ENCODE measurements at places on chromosomes 1 and 21.

DNA sequence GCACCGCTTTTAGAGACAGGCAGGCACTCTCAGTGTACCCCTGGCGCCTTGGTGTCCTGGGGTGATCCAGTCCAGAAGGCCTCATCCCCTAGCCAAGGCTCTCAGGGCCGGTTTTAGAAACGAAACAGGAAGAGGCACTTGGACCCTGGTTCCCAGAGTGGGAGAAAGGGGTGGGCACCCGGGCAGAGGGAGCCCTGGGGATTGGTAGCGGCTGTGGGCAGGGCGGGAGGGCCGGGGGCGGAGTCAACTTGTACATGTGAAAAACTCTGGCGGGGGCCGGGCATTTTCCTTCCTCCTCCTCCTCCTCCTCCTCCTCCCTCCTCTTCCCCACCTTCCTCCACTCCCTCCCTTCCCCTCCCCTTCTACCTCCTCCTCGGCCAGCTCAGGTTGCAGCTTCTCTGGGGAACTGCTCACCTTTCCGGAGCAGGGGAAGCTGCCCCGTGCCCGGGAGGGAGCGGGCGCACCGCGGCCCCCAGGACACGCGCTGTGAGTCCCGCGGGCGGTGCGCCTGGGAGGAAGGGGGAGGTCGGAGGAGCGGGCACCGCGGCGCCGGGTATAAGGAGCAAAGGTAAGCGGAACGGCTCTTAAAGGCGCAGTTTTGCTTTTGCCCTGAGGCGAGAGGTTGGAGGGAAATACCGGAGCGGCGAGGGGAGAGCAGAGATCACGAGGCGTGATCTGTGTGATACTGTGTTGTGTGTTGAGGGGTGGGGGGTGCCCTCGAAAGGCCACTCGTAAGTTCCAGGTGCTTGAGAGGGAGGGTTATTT, at the start of gene CDK18:
Gene CDK18, plus strand, starts transcription at position 359 of the 765 bp plus-strand sequence. CDS start 18,499 bp downstream, outside the sequence.
- DNase-seq = no peak

GRCh38 chr1:32247983-32248889, 1.2 kb downstream of the FAM167B start:
- no peak for DNase-seq

DNA sequence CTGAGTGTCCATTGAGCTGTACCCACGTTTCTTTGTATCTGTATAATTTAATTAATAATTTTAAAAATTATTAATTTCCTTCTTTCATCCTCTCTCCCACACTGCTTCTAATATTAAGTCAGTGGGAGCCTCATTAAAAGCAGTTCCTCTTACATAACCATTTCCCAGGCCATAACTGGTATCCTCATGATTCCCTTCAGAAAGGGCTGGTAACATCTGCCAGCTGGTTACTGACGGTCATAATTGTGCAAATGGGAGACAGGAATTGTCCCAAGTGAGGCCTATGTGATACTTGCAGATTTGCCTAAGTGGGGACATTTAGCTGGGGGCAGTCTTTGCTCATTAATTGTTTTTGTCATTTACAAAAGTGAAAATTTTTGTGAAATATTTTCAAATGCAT, 69.0 kb upstream of the SPAG17 start:
- DNase-seq = no peak

DNA sequence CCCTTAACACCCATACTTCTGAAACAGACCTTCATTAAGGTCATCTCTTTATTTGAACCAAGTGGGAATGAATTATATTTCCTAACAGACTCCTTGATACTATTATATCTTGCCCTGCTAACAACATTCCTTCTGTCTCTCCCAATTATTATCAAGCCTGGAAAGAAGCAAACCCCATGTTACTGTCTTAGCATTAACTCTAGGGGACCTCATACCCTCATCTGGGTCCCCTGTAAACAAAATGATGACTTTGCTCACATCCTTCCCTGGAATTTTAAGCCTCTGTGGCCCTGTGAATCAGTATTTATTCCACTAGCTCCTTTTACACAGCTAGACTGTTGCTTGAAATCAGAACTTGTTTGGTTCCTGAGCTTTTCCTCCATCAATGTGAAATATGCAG, 38.3 kb upstream of the BCL10 start:
- DNase-seq = peak; percentile 50

DNA sequence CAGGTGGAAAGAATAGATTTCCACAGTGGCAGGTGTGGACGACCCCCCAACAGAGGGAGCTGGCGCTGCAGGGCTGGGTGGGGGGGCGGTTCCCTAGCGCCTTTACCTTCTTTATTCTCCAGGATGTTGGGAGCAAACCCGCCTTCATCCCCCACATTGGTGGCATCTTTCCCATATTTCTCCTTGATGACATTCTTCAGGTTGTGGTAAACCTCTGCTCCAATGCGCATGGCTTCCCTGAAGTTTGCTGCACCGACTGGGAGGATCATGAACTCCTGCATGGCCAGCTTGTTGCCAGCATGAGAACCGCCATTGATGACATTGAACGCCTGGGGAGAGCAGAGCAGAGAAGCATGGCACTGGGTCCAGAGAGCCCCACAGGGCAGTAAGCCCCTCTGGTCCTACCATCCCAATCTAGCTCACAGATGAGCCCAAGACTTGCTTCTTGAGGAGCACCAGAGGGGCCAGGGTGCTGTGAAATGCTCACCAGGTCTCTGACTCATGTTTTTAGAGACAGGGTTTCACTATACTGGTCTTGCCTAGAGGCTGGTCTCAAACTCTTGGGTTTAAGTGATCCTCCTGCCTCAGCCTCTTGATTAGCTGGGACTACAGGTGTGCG, 12.2 kb downstream of the ENO1 start:
- DNase-seq = no peak

- no peak for DNase-seq
These were observed 245.1 kb downstream of the MATN1 start for GRCh38 chr1:30478283-30478682.

DNA sequence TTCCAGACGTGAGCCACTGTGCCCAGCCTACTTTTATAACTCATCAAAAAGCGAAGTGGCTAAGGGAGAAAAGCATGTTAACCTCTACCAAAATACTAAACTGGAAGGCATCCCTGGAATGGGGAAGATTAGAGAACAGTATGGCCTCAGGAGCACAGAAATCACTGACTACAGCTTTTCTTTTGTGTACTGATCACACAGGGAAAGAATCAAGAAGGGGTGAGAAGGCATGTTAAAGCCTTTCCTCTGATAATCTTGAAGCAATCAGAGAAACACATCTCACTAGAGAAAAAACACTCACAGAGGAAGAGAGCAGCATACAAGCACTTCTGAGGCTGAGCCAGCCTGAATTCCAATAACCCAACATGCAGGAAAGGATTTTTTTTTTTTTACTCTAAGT, 10.7 kb downstream of the PCAT6 start:
- DNase-seq = no peak

DNA sequence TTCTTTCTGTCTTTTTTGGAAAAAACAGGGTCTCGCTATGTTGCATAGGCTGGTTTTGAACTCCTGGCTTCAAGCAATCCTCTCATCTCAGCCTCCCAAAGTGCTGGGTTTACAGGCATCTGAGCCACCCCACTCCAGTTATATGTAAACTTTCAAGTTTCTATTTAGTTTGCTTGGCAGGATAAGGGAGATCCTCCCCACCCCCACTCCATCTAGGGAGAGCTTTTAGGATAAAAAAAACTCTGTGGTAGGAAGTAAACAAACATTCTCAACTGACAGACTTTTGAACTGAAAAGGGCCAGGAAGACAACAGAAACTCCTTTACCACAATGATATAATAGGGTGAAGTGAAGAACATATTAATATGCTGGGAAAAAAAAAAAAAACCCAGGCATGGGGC, 41.0 kb upstream of the ZNF326 start:
- DNase-seq = no peak

GRCh38 chr21:46111193-46111571, 13.3 kb downstream of the COL6A2 start:
- DNase-seq = no peak

DNA sequence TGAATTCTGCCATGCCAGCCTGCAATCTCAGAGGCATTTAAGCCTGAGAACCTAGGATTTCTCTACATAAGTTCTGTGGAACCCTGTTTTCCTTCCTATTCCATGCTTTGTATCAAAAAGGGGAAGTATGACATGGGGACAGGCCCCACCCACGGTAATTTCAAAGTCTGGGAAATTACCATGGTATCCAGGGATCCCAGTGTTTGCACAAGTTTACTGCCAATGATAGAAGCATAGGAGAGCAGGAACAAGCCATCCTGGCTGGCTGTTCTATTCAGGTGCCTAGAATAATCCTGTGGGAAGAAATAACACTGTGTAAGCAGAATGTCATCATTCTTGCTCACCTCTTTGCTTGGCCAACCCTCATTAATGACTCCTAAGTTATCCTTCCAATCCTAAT, 53.8 kb upstream of the ATP1B1 start:
- DNase-seq = no peak

GRCh38 chr1:114075105-114075504, 78.6 kb downstream of the SYT6 start:
- DNase-seq = no peak

DNA sequence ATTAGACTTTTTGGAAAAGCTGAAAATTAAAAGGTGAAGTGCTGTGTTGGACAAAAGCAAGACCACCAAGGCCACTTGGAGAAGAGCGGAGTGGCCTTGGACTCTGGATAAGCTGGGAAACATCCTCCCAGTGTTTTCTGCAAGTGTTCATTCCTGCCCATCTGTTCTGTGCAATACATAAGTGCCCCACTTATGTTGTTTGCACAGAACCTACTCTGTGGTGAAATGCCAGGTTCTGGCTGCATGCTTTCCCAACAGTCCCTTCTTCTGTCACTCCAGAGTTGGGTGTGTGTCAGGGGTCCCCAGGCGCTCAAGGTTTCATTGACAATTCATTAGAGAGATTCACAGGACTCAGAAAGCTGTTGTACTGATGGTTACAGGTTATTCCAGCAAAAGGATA, 30.3 kb downstream of the NHLH2 start:
- no peak for DNase-seq

GRCh38 chr1:167716000-167716271, 5.8 kb upstream of the MPZL1 start:
- DNase-seq = no peak

DNA sequence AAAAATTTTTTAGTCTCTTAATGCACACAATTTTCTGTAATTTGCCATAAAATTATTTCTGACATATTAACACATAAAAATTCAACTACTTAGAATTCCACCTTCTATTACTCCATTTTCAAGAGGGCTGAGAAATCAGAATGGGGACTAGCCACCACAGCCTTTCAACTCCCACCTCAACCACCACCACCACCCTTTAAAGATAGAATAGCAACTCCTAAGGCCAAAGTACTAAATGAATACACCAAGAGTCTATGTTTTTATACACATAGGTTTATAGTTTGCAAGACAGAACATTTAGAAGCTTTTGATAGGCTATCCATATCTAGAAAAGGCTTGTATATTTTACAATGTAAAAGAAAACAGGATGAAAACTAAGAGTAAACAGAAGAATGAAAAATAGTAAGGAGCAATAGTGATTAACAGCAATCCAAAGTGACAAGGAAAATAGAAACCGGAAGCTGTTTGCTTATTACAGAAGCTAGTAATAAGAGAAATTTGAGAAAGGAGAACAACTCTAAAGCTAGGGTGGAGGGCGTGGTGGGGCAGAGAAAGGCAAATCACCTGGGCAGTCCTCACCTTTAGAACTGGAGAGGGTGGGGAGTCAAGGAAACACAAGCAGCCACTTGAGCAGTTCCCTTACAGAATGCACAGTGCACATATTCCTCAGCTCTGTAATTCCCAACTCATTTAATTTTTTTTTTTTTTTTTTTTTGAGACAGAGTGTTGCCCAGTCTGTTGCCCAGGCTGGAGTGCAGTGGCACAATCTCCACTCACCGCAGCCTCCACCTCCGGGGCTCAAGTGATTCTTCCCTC, 27.7 kb downstream of the EPS15 start:
- DNase-seq = no peak

- DNase-seq = no peak
These were observed 33.2 kb upstream of the PRSS38 start for GRCh38 chr1:227782226-227782625.

DNA sequence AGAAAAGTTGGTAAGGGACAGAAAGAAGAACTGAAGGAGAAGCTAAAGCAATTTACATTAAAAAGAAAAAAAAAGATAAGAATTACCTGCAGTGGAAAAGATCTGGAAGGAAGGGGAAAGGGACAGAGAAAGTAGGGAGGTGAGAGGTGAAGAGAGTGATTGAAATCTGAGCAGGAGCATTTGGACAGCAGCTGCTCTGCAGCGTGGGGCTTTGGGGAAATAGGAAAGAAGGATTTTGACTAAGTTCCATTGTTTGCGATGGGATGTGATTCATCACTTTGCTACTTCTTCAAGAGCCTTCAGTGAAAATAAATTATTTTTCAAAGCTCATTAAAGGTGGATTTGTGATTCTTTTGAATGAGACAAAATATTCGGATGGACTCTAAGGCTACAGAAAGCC, 26.1 kb upstream of the NMNAT2 start:
- peak; percentile 4 for DNase-seq

GRCh38 chr1:31437433-31438037, 24.5 kb downstream of the SERINC2 start:
- no peak for DNase-seq

DNA sequence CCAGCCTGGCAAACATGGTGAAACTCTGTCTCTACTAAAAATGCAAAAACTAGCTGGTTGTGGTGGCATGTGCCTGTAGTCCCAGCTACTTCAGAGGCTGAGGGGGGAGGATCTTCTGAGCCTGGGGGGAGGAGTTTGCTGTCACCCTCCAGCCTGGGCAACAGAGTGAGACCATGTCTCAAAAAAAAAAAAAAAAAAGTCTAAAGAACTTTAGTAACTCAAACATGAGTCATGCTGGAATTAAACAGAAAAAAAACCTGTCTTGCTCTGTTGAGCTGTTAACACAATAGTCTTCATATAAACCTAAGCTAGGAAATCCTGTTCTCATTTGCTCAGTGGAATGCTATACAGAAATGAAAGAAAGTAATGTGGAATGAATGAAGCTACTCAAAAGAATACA, 16.7 kb upstream of the DISP1 start:
- peak; percentile 9 for DNase-seq

DNA sequence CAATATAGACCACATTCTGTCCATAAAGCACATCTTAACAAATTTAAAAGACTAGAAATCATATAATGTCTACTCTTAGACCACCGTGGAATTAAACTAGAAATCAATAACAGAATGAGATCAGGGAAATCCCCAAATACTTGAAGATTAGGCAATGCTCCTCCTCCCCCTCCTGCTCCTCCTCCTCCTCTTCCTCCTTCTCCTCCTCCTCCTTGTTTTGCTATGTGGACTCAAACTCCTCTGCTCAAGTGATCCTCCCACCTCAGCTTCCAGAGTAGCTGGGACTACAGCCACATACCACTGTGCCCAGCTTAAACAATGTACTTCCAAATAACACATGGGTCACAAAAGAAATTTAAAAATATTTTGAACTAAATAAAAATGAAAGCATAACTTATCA, 134.2 kb downstream of the GRIK3 start:
- DNase-seq = no peak

DNA sequence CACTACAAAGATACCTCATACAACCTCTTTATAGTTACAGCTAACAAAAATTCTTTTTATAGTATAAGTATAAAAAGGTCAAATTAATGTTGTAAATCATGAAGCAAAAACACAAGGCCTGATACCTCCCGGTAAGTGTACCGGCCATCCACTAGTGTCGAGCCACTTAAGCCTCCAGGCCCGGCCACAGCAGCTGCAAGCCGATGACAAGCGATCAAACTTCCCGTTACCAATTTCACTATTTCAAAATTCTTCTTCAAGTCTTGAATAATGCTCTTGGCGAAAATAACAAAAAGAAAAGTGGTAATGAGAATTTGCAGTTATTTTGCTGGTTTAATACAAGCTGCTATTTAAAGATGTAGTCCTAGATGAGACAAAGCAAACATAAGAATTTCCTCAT, 67.6 kb downstream of the USP24 start:
- DNase-seq = no peak

GRCh38 chr1:224623743-224624333, 7.7 kb downstream of the CNIH3 start:
- DNase-seq = peak; percentile 84
